ENCODE measurements at places on chromosomes 1 and 21. TPM values are rescaled to one million over a fixed set of nuclear protein-coding genes. Genes with fewer than 3 reads are reported as not detected.
A peak's percentile ranks its signal among the peaks of the same experiment; 100 is the strongest.

GRCh38 chr1:164637461-164638375 is 78.7 kb downstream of the PBX1 start:
- no peaks in the 10 kb centered on the region for H3K36me3 ChIP-seq
- no peak overlapping the region for H3K4me3 ChIP-seq
- no peak overlapping the region for H3K27ac ChIP-seq
- DNase-seq, result no peak

DNA sequence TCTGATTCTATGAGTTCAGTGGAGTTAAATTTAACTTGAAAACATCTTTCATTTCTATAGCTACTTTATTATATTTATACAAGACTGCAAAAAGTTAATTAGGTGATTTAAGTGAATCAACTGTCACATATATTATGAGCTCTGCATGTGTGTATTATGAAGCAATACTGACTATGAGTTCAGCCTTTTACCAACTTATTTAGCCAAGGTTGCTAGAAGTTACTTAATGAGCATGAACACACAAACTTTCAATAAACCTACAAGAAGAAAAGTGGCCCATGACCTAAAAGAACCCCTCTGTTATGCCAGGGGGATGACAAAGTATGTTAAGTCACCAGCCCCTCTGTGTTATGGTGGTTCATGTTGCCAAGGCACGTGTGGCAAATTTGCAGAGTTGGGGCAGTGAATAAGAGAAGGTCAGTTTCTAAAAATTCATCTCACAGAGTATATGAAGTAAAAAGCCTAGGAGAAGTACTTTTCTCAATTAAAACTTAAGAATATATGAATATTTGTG is 86.7 kb upstream of the LYPLAL1 start:
- H3K27me3 ChIP-seq, result no peaks in the 10 kb centered on the region
- no peak for DNase-seq
- H3K4me3 ChIP-seq, result no peak overlapping the region
- no peak overlapping the region for H3K27ac ChIP-seq
- H3K36me3 ChIP-seq, result no peaks in the 10 kb centered on the region
- no peaks in the 10 kb centered on the region for H3K4me1 ChIP-seq

The SMIM1 gene
- 1.5 TPM for total RNA-seq

DNA sequence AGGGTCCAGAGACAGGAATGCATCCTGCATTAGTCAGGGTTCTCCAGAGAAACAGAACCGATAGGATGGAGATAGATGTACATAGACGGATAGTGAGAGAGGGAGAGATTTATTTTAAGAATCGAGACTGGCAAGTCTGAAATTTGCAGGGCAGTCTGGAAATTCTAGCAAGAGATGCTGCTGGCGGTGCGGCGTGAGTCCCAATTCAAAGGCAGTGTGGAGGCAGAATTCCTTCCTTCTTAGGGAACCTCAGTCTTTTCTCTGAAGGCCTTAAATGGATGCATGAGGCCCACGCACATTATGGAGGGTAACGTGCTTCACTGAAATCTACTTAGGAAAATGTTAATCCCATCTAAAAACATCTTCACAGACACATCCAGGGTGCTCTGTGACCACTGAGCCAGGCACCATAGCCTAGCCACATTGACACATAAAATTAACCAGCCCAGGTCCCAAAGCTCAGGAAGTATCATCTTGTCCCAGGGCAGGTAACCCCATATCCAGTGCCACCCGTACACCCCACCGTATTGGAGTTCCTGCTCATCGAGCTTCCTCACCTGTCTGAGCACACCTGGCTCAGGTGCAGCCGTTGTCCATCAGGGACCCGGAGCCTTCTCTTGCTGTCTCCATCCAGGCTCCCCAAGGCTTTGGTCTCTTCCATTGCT is 9.7 kb upstream of the PKNOX1 start:
- no peak for DNase-seq
- H3K27me3 ChIP-seq, result no peaks in the 10 kb centered on the region
- no peak overlapping the region for H3K27ac ChIP-seq
- H3K36me3 ChIP-seq, result no peaks in the 10 kb centered on the region
- no peaks in the 10 kb centered on the region for H3K4me1 ChIP-seq
- H3K4me3 ChIP-seq, result no peak overlapping the region

- no peaks in the 10 kb centered on the region for H3K36me3 ChIP-seq
- peaks cover 44% of the 10 kb centered on the region for H3K27me3 ChIP-seq
- no peaks in the 10 kb centered on the region for H3K4me1 ChIP-seq
- peak; percentile 34 for DNase-seq
- no peak overlapping the region for H3K4me3 ChIP-seq
Observed at GRCh38 chr1:219566951-219567947, 45.7 kb downstream of the ZC3H11B start.

The TMEM240 gene
- 6.8 TPM for total RNA-seq

GRCh38 chr1:203638950-203639349 is 12.3 kb downstream of the ATP2B4 start:
- no peak for DNase-seq
- H3K36me3 ChIP-seq, result no peaks in the 10 kb centered on the region
- H3K27me3 ChIP-seq, result no peaks in the 10 kb centered on the region
- H3K4me3 ChIP-seq, result no peak overlapping the region

The GJB4 gene
- total RNA-seq, result not detected

The NBPF10 gene
- 3.5 TPM for total RNA-seq

- H3K4me3 ChIP-seq, result no peak overlapping the region
- no peak for DNase-seq
- no peaks in the 10 kb centered on the region for H3K27me3 ChIP-seq
- H3K36me3 ChIP-seq, result no peaks in the 10 kb centered on the region
- H3K27ac ChIP-seq, result no peak overlapping the region
Observed at GRCh38 chr1:154418062-154418921, 13.1 kb downstream of the IL6R start.

DNA sequence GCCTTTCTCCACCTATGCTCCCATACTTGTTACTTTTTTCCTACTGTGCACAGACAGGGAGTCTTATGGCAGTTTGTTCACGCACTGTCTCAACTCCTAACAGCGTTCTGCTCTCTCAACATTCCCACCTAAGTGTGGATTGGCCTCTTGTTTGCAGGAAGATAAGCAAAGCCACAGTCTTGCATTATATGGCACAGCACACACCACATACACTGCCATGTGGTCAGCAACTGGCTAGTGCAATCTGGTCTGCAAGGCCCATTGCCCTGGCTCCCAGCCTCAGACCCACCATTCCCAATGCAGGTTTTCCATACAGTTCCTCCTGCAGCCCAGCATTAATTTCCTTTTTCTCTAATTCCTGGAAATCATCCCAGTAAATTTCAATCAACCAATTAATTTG is 38.3 kb upstream of the LAMC2 start:
- H3K27me3 ChIP-seq, result peaks cover 2% of the 10 kb centered on the region
- DNase-seq, result no peak
- no peak overlapping the region for H3K4me3 ChIP-seq
- no peak overlapping the region for H3K27ac ChIP-seq
- no peaks in the 10 kb centered on the region for H3K36me3 ChIP-seq

DNA sequence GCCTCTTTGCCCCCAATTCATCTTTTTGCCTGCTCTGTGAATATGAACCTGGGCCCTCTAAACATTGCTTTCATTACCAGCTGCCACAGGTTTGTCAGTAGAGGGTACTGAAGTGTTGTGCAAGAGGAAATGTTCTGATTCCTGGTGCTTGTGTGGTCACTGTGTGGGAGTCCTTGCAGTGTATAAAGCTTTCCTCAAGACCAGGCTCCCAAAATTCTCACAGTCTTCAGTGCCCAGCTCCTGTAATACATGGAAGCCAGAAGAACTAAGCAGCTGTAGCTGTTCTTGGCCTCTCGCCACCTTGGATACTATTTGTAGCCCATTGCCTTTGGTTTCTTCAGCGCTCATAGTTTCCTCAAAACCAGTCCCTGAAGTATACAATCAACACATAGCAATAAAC is 1046.2 kb downstream of the BRINP3 start:
- no peaks in the 10 kb centered on the region for H3K36me3 ChIP-seq
- no peak overlapping the region for H3K27ac ChIP-seq
- H3K27me3 ChIP-seq, result no peaks in the 10 kb centered on the region
- DNase-seq, result peak; percentile 6
- H3K4me1 ChIP-seq, result no peaks in the 10 kb centered on the region
- no peak overlapping the region for H3K4me3 ChIP-seq

GRCh38 chr21:45741691-45742090 is 98.2 kb downstream of the PCBP3 start:
- DNase-seq, result no peak
- H3K4me1 ChIP-seq, result peaks cover 43% of the 10 kb centered on the region
- H3K4me3 ChIP-seq, result no peak overlapping the region

DNA sequence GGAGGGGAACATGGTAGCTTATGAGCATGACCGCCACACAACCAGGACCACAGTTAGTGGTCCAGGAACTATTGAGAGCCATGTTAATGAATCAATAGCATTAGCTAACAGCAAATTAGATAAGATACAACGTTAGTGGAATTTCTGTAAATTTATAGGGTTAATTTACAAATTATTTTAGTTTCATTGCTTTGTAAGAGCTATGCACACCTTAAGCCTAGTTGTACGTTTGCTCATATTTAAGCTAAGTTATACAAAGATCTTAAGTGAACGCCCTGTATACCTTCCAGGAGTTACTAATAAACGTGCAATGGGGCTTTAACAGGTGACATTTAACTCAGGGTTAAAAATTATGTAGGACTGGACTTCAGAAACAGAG is 749 bp downstream of the EXOSC10 start:
- H3K4me1 ChIP-seq, result peaks cover 11% of the 10 kb centered on the region
- H3K27ac ChIP-seq, result peak overlapping the region; percentile 94
- H3K36me3 ChIP-seq, result peaks cover 35% of the 10 kb centered on the region
- no peak for DNase-seq
- peak overlapping the region; percentile 90 for H3K4me3 ChIP-seq

DNA sequence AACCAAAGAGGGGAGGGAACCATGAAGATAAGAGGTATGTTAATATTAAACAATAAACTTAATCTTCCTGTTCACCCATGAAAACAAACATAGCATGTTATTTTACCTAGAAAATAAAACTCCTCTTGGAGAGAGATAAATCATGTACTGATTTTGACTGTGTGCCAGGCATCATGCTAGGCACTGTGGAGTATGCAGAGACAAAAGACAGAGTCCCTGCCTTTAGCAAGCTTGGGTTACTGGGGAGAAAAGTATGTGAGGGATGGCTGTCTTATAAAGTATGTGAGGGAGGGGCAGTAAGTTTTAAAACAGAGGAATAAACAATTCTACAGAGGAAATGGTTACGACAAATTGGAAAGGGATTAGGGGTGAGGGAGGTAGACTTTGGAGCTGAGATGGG is 129.5 kb upstream of the BEND5 start:
- no peak overlapping the region for H3K27ac ChIP-seq
- no peaks in the 10 kb centered on the region for H3K27me3 ChIP-seq

GRCh38 chr1:106817575-106817974 is 238.9 kb upstream of the PRMT6 start:
- no peaks in the 10 kb centered on the region for H3K27me3 ChIP-seq
- no peak for DNase-seq
- H3K4me1 ChIP-seq, result peaks cover 18% of the 10 kb centered on the region
- no peaks in the 10 kb centered on the region for H3K36me3 ChIP-seq
- no peak overlapping the region for H3K27ac ChIP-seq
- no peak overlapping the region for H3K4me3 ChIP-seq

DNA sequence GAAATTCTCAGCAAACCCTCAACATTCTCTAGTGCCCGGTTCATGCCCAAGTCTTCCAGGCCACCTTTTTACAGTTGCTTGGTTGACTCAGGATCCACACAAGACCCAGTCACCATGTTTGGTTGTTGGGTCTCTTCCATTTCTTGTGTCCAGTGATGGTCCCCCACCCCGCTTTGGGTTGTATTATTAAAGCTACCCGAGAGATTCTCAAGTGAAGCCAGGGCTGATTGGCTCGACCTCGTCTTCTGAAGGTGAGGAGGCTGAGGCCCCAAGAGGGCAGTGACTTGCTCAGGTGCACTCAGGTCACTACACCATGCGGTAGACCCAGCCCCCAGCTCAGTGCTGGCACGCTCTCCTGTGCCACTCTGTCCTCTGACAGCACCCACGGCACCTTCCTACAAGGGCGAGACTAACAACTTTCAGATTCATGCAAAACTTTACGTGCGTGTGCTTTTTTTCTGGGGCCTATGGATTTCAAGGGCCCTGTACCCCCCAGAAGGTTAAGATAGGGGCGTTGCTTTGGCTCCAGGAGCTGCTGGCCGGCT is 50.3 kb downstream of the CAPN9 start:
- no peak overlapping the region for H3K27ac ChIP-seq
- H3K4me1 ChIP-seq, result no peaks in the 10 kb centered on the region
- H3K36me3 ChIP-seq, result no peaks in the 10 kb centered on the region

DNA sequence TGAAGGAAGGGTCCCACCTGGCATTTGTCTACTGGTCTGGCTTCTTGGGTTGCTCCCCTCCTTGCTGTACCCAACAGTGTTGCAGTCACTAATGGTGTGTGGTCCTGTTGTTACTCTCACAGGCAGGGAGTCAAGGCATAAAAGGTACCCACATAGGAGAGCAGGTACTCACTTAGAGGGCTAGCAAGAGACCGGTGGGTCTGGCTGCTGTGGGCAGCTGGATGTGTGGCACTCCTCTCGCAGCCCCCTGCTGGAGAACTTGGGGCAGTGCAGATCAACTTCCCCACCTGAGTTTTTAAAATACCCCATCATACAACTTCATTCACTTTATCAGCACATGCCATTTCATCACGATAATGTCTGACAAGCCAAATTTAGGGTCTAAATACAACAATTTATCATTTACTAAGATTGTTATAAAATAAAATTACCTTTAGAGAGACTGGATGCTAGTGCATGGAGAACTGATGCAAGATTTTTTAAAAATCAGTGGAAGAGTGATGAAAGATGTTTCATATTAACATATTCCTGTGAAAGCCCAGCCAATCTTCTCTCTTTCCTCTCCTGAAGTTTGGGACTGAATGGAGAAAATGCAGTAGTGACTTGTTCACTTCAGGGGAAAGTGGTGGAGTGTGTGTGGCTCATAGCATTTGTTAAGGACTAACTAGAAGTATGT is 42.8 kb downstream of the ACP6 start:
- H3K27ac ChIP-seq, result no peak overlapping the region
- no peak overlapping the region for H3K4me3 ChIP-seq
- peaks cover 13% of the 10 kb centered on the region for H3K4me1 ChIP-seq
- peak; percentile 59 for DNase-seq
- H3K36me3 ChIP-seq, result peaks cover 4% of the 10 kb centered on the region
- no peaks in the 10 kb centered on the region for H3K27me3 ChIP-seq

The AUNIP gene
- 17.7 TPM for total RNA-seq

- H3K36me3 ChIP-seq, result no peaks in the 10 kb centered on the region
- H3K4me3 ChIP-seq, result no peak overlapping the region
- no peaks in the 10 kb centered on the region for H3K27me3 ChIP-seq
Observed at GRCh38 chr1:180185971-180186645, 31.4 kb downstream of the QSOX1 start.

- no peak overlapping the region for H3K4me3 ChIP-seq
- H3K27me3 ChIP-seq, result no peaks in the 10 kb centered on the region
- H3K27ac ChIP-seq, result no peak overlapping the region
- no peak for DNase-seq
Observed at GRCh38 chr1:212968368-212968863, 18.1 kb downstream of the VASH2 start.

DNA sequence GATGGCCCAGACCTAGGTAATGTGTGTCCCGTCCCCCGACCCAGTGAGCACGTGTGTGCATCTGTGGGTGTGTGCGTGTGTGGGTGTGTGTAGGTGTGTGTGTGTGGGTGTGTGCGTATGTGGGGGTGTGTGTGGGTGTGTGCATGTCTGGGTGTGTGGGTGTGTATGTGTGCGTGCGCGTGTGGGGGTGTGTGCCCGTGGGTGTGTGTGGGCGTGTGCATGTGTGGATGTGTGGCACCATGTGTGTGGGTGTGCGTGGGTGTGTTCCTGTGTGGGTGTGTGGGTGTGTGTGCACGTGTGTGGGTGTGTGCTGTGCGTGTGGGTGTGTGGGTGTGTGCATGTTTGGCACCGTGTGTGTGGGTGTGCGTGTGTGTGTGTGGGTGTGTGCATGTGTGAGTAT is 309.5 kb downstream of the KIF26B start:
- no peak overlapping the region for H3K4me3 ChIP-seq
- no peaks in the 10 kb centered on the region for H3K36me3 ChIP-seq
- H3K27me3 ChIP-seq, result peaks cover 37% of the 10 kb centered on the region

The RAP1GAP gene
- total RNA-seq, result 37.7 TPM
